ENCODE measurements at places on chromosomes 4 and X. TPM values are rescaled to one million over a fixed set of nuclear protein-coding genes. Genes with fewer than 3 reads are reported as not detected.

DNA sequence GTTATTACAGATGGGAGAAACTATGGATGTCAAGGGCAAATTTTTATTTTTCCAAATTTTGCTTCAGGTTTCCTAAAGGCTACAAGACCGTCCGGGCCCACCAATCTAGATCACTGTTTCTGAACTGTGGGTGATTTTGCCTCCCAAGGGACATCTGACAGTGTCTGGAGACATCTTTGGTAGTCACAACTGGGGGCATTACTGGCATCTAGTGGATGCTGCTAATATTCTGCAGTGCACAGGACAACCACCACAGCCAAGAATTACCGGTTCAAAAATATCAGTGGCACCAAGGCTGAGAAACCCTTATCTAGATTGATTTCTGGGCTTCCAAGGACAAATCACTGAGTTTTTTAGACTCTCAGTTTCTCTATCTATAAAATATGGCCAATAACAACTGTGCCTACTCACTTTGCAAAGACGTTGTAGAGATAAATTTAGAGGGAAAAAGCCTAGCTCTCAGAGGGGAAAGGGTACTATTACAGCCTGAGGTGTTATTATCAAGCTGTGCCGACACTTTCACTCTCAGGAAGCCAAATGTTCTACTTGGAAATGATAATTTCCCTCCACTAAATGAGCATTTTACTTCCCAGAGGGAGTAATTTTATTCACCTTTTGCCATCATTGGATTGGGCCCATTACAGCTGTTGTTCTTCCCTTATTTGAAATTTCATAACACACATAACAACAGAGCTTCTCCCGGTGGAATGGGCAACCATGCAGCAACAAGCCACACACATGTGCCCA lies 442.1 kb downstream of the CENPC start:
- DNase-seq, result peak; percentile 9

TMEM150C gene
- total RNA-seq, result not detected

DNA sequence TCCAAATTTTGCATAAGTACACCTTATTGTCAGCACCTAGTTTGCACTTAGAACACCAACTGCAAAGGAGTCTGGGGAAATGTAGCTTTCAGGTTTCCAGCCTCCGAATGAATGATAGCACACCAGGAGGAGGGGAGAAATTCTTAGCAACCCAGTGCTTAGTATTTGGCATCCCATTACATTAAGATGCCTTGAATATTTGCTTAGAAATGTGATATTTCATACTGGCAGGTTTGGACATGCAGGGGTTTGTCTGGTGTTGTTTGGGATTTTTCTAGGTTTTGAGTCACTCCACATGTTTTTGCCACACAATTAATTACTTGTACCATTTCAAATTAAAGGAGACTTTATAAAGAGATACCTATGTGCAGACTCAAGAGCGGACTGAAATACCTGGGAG lies 60.3 kb upstream of the CAMK2D start:
- DNase-seq, result no peak

- peak; percentile 37 for DNase-seq
Measured at GRCh38 chrX:79325263-79325958, 41.7 kb downstream of the ITM2A start.

DUX4 gene
- total RNA-seq, result not detected

DNA sequence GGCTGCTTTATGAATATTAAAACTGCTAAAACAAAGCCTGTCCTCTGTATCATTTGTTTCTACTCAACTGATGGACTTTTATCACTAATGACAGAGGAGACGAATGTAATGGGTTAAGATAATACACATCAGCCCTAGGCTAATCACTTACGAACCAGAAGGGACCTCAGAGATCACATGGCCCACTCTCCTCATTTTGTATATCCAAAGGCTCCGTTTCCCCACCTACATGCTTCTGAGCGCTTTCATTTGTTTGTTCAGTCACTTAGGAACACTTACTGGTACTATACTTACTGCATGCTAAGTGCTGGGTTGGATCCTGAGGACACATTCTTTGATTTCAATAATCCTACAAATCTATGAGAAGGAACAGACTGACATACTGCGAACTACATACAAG lies 169.3 kb downstream of the CEP135 start:
- DNase-seq, result no peak

DNA sequence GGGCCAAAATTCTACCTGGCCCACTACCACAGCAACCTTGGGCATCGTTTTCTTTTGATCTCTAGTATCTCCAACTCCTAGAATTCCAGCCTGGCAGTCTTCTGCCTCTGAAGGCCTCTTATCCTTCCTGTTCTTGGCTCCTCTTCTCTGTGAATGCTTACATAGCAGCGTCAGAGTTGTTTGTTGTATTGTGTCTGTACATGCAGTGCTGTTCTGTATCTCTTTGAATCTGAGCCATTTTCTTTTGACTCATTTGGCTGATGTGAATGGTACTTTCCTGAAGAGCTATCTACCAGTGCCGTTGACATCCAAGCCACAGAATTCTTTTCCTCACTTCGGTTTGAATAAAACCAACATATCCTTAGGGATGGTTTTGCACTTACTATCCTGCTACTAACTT lies 79.2 kb downstream of the TMEM164 start:
- DNase-seq, result no peak

DNA sequence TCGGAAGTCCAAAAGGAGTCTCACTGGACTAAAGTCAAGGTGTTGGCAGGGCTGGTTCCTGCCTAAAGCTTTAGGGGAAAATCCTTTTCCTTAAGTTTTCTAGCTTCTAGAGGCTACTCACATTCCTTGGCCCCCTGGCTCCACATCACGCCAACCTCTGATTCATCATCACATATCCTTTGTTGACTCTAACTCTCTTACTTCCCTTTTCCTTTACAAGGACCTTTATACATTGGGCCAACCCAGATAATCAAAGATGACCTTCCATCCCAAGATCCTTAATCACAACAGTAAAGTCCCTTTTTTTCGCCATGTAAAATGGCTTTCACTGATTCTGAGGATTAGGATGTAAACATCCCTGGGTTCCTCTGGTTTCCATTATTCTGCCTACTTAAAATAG lies 146.4 kb upstream of the DCAF8L1 start:
- DNase-seq, result no peak

TRPC5OS gene
- not detected for total RNA-seq

Data from HT-29 (cell line).